ENCODE measurements at places on chromosomes 2 and 18. TPM values are rescaled to one million over a fixed set of nuclear protein-coding genes. Genes with fewer than 3 reads are reported as not detected.

GRCh38 chr2:122083256-122084048, 328.0 kb downstream of the TSN start:
- DNase-seq = no peak

GRCh38 chr2:239075918-239076758, 228.3 kb downstream of the TWIST2 start:
- no peak for DNase-seq

Gene C2orf92
- polyA plus RNA-seq = 7.1 TPM

- no peak for DNase-seq
Observed at GRCh38 chr2:10163498-10164486, 41.3 kb downstream of the RRM2 start.

DNA sequence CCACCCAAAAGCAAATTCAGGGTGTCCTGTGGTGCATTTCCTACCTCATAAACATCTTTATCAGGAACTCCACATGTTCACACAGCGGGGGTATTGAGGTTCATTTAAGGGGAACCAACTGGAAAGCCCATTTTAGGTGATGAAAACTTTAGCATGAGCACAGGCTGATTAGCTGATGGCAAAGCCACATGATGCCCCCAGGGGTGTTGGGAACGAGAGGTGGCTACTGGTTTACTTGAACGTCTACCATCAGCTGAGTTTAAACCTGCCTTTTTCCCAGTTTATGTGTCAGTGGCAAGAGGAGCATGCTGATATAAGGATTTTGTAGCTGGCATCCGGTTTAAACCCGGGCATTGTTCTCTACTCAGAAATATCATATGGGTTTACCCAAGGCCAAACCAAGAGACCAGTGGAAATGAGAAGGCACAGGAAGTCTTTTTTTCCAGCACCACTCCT, 54.5 kb upstream of the UPP2 start:
- no peak for DNase-seq

Gene ADGRF3
- polyA plus RNA-seq = 0.61 TPM

- DNase-seq = no peak
Observed at GRCh38 chr2:168139852-168140251, 107.5 kb downstream of the STK39 start.

Data from left renal pelvis (tissue), 4 donors.